ENCODE measurements at places on chromosomes 12 and 14.

DNA sequence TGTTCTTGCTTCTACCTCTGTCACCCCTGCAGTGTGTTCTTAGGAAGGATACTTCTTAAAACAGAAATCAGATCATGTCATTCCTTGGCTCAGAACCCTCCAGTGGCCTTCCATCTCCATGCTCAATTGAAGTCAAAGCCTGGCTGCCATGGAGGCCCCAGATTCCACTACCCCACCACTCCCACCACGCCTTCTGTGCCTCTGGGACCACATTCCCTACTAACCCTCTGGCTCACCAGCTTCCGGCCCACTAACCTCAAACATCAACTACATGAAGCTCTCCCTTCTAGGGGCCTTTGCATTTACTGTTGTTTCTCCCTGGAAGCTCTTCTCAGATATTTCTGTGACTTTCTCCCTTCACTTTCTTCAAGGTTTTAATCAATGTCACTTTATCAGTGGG lies 76.1 kb upstream of the REP15 start:
- DNase-seq: no peak

- no peak for DNase-seq
Measured at GRCh38 chr12:19755136-19755535, 315.8 kb downstream of the AEBP2 start.

DNA sequence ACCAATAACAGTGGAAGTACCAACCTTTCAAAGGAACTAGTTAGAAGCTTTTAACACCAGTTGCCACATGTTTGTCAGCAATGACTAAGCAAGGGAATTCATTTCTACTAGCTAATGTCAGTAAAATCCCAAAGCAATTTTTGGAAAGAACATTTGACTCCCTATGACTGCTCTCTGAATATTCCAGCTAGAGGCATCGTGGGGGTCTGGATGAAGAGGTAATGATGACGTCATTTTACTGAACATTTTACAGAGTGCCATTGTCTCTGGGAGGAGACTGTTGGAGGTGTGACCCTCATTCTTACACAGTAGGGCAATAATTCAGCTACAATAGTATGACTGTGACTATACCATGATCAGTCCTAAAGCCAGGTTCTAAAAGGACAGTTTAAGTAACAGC lies 204.8 kb downstream of the ITPR2 start:
- DNase-seq: no peak

- DNase-seq: no peak
Measured at GRCh38 chr12:12032260-12032791, 38.4 kb upstream of the BCL2L14 start.

GRCh38 chr12:132946246-132946820 lies 9.8 kb downstream of the ZNF605 start:
- DNase-seq: no peak

DNA sequence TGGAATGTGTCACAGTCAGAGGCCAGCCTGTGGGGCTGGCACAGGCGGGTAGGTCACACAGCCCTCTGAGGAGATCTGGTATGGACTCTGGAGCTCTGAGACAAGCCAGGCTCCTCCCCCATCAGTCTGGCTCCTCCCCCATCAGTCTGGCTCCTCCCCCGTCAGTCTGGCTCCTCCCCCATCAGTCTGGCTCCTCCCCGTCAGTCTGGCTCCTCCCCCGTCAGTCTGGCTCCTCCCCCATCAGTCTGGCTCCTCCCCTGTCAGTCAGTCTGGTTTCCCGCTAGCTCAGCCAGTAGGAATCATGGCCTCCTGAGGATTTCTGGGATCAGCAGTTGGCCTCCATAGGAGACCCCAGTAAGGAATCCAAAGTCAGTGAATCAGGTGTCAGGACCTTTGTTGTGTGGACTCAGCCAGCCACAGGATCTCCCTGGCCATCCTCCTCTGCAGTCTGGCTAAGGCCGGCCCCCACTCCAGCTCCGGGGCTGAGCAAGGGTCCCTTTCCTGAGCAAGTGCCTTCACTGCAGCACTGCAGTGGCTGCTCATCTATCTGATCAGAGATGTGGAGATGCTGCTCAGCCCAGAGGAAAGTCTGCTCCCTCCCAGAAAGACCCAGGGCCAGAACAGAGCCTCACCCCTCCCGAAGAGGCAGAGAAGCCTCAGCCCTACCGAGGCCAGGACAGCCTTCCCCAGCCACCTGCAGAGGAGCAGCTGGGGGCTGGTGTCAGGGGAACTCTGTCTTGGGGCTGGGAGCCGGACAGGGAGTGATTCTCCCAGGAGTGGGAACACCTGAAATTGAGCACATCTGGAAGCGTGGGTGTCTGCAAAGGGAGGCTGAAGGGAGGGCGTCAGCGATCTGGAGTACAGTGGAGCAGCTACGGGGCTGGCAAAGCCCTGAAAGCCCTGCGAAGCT lies 35.7 kb downstream of the IQSEC3 start:
- no peak for DNase-seq

- no peak for DNase-seq
Measured at GRCh38 chr14:67919259-67920032, 99.9 kb downstream of the RAD51B start.

DNA sequence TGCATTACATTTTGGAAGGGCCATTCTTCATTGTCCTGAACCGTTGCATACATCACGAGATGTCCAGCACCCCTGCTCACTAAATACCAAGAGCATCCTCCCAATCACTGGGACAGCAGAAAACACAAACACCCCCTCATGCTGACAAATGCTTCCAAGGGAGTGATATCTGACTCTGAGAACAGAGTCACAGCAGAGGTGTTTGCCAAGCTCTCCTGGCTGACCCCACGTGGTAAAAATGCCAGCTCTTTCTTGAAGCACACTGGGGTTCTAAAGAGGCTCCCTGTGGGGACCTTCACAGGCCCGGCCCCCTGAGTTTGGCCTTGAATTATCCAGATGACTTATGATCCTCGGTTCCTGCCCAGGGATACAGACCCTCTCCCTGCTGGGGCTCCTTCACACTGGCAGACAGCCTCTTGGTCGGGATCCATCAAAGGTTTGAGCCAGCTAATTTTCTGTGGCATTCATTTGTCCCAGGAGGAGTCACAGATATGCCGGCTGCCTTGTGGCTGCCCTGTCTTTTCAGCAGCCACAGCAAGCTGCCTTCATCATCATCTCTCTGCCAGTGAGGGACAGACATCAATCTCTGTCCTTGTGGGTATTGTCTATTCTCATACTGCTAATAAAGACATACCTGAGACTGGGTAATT lies 43.1 kb upstream of the PSMC1 start:
- DNase-seq: no peak

- no peak for DNase-seq
Measured at GRCh38 chr12:2854669-2855453, 2.0 kb downstream of the TEX52 start.

DNA sequence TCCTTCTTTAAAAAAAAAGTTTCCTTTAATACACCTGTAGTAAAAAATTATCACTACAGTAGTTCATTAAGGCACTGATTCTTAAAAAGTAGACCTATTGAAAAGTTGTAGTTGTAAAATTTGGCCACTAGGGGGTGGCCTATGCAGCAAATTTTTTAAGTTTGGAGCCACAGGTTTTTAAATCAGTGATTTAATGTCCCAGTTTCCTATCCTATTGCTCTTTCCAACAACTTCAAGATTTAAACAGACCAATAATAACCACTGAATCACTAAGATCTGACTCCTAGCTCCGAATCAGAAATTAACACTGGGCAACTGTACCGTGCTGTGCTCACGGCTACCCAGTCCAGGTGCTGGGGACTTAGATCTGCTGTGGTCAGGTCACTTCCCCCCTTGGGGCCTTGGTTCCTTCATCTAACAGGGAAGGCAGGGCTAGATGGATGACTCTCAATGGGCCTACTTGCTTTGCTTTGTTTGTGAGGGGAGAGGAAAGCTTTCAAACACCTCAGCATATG lies 279.3 kb downstream of the MED13L start:
- peak; percentile 80 for DNase-seq

DNA sequence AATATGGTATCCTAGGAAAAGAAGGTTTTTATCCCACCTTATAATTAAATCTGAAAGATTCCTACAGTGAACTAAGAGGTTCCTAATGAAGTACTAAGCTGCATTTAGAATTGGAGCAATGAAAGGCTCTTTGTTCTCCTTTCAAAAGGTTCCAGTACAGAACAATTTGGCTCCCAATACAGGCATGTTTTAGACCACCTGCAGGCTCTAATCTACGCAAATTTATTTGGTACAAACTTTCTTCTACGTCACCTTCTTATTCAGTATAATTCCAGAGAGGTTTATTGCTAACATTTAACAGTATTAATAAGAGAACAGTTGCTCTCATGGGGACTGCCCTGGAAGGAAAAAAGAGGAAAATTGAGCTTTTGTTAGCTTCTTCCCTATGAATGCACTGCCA lies 37.6 kb upstream of the SLCO1C1 start:
- no peak for DNase-seq

- no peak for DNase-seq
Measured at GRCh38 chr14:93464271-93464670, 33.5 kb downstream of the UNC79 start.

GRCh38 chr12:25819691-25820090 lies 138.8 kb upstream of the RASSF8 start:
- DNase-seq: peak; percentile 63

- no peak for DNase-seq
Measured at GRCh38 chr12:32457251-32458025, 58.1 kb downstream of the FGD4 start.

- peak; percentile 73 for DNase-seq
Measured at GRCh38 chr12:25573346-25573745, 20.3 kb upstream of the LMNTD1 start.

DNA sequence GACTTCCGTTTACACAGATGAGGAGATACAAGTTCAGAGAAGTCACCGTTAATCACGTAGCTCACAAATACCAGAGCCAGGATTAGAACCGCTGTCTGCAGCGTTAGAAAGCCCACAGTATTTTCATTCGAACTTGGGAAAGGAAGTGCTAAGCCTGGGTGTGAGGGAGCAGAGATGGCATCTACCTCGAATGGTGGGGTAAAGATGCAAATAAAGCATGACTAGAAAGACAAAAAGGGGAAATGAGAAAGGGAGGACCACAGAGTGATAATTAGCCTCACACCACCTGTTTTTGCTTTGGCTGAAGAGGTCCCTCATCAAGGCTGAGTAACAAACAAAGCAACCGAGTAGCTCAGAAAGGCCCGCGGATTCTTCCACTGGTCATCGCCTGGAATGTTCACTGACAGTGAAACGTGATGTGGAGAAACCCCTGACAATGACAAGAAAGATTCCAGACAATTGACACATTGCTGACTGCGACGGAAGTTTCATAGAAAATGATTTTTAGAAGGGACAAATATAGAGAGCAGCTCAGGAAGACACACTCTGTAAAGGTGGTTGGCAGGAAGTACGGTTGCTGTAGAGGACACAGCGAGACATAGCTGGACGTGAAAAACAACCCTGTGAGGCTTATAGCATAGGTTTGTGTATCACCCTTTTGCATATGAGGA lies 31.5 kb upstream of the BHLHE41 start:
- no peak for DNase-seq

- DNase-seq: no peak
Measured at GRCh38 chr12:6265038-6265405, 45.5 kb upstream of the PLEKHG6 start.

GRCh38 chr12:62519043-62519442 lies 52.4 kb downstream of the MON2 start:
- no peak for DNase-seq

DNA sequence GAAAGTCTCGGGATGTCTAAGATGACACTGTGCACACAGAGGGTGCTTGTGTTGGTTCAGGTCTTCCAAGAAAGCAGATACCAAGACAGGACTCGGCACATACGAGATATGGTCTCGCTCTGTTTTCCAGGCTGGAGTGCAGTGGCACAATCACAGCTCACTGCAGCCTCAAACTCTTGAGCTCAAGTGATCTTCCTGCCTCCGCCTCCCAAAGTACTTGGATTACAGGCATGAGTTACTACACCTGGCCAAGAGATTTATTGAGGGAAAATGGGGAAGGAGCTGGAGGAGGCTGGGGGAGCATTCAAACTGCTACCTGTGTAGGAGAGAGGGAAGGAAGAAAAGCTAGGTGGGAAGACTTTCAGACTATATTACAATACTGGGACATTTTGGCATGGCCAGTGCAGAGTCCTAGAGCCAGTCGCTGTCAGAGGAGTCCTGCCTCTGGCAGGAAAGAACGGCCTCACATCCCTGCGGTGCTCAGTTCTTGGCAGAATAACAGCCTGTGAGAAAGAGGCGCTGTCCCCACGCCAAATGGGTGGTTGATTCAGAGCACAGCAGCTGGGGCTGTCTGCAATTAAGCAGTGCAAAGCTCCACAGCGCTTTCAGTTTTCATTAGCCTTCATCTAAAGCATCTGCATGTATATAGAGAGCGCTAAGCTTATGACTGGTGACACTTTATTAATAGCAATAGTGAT lies 18.3 kb downstream of the SLC17A8 start:
- DNase-seq: peak; percentile 89

DNA sequence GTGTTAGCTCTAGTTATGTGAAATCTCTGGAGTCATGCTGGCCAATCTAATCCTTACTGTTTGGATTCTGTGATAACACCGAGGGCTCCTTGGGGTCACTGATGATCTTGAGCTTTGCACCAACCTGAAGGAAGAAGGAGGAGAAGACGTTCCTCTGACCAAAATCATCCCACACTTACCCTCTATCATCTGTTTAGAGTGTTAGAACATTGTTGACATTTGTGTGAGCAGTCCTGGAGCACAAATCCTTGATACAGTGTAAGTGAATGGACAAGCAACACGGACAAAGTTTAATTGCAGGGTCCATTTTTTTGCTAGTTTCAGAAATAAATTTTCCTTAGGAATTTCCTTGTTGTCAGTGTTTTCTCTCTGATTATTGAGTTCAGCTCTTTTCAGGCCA lies 181.7 kb downstream of the AKAP6 start:
- DNase-seq: no peak

GRCh38 chr12:44422559-44422958 lies 453.6 kb downstream of the NELL2 start:
- DNase-seq: no peak

DNA sequence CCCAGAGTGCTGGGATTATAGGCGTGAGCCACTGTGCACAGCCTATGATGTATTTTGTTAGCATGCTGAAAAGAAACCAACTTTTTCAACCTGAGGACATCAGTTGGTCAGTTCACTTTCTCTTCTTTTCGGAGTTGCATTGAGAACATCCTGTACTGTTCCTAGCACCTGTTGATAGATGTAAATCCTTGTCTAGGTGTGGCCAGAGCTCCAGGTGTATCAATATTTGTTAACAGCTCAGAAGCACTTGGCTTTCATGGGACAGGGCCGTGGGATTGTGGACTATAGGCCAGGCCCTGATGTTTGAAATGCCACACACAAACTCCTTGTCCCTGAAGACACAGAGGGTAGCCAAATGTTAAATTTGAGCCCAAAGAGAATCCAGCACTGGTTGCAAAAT lies 14.9 kb downstream of the HCAR2 start:
- DNase-seq: no peak

DNA sequence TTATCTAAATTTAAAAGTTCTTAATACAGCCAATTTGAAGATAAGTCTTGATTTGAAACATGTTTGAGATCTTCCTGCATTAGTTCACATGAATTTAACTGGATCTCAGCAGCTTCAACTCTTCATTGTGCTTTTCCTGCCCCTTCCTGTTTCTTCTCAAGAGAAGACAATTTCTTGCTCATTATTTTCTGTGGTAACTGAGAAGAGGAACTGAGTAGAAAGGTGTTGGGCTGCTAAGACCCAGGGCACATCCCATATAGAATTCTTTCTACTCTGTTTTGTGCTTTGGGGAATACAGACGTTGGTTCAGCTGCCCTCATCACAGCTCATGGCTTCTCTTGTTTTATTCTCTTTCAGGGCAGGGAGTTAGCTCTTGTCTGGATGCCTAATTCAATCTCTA lies 110.2 kb downstream of the SNAPC1 start:
- no peak for DNase-seq

GRCh38 chr12:27973487-27973890 lies 956 bp upstream of the PTHLH start:
- DNase-seq: no peak

Measured in brain (organoid and tissue), 16 donors.